ENCODE measurements at places on chromosomes 13 and 19.

DNA sequence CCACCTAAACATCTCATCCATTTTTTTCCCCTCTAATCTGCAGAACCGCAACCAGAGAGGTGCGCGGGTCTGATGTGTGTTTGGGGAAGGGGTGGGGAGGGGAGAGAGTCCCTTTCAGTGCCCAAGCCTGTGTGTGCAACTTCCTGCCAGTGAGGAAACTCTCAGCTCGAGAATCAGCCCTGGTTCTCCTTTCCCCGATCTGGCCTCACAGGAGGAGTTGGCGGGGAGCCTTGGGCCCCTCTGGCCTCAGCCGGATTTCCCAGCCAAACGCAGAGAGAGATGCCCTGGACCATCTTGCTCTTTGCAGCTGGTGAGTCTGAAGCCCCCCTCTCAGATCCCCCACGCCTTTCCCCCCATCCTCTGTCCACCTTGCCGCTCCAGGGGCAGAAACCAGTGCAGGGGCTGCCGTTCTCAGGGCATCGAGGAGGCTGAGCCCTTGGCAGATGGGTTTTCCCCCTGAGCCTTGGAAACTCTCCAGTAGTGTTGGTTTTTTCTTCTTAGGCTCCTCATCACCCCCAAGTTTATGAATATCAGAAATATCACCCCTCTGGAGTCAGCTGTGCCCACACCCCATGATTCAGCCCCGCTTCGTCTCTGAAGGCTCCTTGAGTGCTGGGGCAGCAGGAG lies at the start of gene C19orf38:
Gene C19orf38 (plus strand): TSS at position 186 of the 627 bp plus-strand sequence. CDS start 94 bp downstream, at position 280.
- DNase-seq: no peak

- DNase-seq: no peak
Measured at GRCh38 chr13:51360489-51360888, 21.0 kb downstream of the SERPINE3 start.

- DNase-seq: no peak
Measured at GRCh38 chr19:31096062-31096830, 253.0 kb downstream of the TSHZ3 start.

- no peak for DNase-seq
Measured at GRCh38 chr19:16737911-16738310, 18.3 kb downstream of the NWD1 start.

DNA sequence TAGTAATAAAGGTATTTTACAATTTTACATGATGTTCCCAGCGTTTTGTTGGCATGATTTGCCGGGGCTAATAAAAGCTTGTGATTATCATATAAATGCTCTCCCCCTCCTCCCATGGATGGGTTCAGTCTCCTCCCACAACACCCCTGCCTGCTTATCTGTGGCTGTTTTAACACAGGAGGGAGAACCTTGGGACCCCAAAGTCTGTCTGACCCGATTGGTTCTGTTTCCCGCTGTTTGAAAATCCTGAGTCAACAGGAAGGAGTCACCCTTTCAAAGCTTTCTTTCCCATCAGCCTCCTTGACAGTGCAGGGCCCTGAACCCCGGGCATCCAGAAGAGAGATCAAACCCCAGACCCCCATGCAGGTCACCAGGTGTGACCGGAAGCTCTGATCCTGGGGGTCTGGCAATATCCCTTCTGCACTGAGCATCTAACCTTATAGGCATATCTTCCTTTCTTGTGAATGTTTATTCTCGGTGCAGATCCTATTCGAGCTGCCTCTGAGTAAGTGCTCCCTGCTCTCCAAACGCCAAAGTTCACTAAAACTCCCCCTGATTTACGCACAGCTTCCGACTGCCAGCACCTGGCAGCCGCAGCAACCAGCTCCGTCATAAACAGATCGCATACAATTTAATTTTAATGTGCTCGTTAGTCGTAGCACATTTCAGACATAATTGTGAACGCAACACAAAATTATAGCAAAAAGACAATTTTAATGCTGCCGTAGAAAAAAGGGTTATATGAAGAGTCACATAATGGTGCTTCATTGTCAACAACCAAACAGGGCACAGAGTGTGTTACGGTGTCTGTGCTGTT lies 74.8 kb downstream of the TSHZ3 start:
- DNase-seq: no peak

GRCh38 chr13:101139081-101139480 lies 277.2 kb downstream of the NALCN start:
- DNase-seq: no peak

DNA sequence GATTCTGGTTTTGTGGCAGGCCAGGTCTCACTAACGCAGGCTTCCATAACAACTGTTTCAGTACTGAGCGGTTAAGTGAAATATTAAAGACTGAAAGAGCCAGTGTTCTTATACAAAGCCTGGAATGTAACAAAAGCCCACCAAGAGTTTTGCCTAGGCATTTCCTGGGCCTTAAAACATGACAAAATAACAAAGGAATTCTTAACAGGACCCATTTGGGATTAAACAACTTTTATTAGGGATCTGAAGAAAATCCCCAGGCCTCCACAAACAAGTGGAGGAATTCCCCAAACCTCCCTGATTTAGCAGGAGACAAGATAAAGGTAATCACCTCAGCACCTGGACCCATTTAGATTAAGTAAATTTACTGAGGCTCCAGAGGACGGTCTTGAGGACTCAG lies 799.7 kb upstream of the SPRY2 start:
- DNase-seq: no peak

- no peak for DNase-seq
Measured at GRCh38 chr13:100480676-100481075, 107.9 kb downstream of the GGACT start.

DNA sequence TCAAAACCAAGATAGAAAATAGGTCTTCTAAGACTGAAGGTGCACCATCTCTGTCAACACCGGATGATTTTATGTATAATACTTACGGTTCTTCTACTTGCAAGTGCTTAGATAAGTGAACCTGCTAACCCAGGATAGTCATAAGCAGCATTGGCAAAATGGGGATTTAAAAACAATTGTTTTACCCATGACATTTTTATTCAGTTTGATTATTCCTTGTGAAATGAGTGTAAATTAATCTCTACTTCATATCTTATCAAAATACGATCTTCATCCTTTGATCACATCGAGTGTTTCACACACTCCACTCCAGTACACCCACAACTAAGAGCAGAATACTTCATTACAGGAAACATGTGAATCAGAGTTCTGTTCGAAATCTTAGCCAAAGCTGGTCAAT lies 23.0 kb upstream of the MTRF1 start:
- no peak for DNase-seq

DNA sequence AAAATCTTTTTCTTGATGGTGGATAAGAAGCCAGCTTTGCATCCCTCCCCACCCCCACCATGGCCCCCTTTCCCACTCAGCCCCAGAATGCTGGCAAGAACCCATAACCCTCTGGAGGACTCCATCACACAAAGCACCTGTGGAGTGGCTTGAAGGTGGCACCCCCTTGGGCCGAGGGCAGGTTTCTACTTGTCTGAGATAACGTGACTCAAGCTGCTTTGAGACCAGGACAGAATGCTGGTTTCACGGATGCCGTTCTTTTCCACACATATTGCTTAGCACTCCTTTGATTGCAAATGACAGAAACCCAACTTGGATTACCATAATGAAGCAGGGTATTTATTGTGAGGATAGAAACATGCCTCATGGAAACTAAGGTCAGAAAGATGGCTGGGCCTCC lies 82.2 kb downstream of the LACC1 start:
- no peak for DNase-seq

DNA sequence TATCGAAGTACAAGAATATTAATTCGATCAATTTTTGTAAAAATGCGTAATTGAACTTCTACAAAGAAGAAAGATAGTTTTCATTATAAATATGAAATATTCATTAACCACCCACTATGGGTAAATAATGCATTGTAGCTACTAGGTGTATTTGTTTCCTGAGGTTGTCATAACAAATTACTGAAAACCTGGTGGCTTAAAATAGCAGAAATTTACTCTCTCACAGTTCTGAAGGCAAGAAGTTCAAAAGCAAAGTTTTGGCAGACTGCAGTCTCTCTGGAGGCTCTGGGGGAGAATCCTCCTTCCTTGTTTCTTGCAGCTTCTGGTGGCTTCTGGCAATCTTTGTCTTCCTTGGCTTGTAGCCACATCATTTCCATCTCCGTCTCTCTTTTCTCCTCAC lies 99.2 kb upstream of the MIR17HG start:
- DNase-seq: no peak

- DNase-seq: no peak
Measured at GRCh38 chr13:111480503-111480902, 160.1 kb downstream of the TEX29 start.

DNA sequence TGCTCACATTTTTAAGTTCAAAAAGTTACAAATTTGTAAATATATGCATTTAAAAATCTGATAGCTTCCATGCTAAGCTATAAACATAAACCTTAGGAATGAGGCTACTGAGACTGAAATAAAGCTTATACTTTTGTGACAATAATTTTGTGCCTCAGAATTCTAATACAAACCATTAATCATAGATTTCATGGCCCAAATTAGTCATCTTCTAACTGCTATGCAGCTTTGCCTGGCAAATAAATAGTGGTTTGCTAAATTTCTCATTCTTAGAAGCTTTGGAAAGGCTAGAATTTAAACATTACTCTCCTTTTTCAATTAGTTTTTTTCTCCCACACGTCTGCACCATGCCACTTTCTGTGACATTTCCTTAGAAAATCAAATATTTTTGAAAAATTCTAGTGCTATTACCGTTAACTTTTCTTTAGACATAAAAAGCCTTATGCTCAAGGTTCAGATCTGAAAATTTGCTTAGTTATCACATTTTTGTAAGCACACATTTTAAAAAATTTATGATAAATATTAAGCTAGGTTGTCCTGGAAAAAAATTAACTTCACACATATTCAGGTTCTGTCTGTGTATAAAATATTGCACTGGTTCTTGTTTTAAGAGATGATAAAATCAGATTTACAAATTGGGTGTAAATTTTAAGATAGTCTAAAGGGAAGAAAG lies 46.9 kb downstream of the FNDC3A start:
- DNase-seq: no peak

GRCh38 chr19:48631225-48631624 lies 6.0 kb downstream of the DBP start:
- DNase-seq: no peak

All from PC-9 (cell line).